ENCODE measurements at places on chromosomes 5 and 9. TPM values are rescaled to one million over a fixed set of nuclear protein-coding genes. Genes with fewer than 3 reads are reported as not detected.

DOCK2 gene
- 2.0 TPM for total RNA-seq

ANKDD1B gene
- total RNA-seq = not detected

CNTFR gene
- 0.17 TPM for total RNA-seq

ROR2 gene
- 1.3 TPM for total RNA-seq

EGFLAM gene
- total RNA-seq = 0.37 TPM

OLFML2A gene
- total RNA-seq = 22.1 TPM

TTC1 gene
- 61.9 TPM for total RNA-seq

EFNA5 gene
- 20.5 TPM for total RNA-seq

PCDH12 gene
- total RNA-seq = 0.06 TPM

LRRC19 gene
- not detected for total RNA-seq

MLANA gene
- not detected for total RNA-seq

ENC1 gene
- 4.9 TPM for total RNA-seq

MOB3B gene
- 14.4 TPM for total RNA-seq

SAXO1 gene
- total RNA-seq = not detected

PCDHB9 gene
- not detected for total RNA-seq

HAPLN1 gene
- total RNA-seq = not detected

ICE1 gene
- total RNA-seq = 17.7 TPM

ACER2 gene
- 2.4 TPM for total RNA-seq
